T-cell (primary cell): ENCODE measurements at places on chromosomes 11 and 22.

DNA sequence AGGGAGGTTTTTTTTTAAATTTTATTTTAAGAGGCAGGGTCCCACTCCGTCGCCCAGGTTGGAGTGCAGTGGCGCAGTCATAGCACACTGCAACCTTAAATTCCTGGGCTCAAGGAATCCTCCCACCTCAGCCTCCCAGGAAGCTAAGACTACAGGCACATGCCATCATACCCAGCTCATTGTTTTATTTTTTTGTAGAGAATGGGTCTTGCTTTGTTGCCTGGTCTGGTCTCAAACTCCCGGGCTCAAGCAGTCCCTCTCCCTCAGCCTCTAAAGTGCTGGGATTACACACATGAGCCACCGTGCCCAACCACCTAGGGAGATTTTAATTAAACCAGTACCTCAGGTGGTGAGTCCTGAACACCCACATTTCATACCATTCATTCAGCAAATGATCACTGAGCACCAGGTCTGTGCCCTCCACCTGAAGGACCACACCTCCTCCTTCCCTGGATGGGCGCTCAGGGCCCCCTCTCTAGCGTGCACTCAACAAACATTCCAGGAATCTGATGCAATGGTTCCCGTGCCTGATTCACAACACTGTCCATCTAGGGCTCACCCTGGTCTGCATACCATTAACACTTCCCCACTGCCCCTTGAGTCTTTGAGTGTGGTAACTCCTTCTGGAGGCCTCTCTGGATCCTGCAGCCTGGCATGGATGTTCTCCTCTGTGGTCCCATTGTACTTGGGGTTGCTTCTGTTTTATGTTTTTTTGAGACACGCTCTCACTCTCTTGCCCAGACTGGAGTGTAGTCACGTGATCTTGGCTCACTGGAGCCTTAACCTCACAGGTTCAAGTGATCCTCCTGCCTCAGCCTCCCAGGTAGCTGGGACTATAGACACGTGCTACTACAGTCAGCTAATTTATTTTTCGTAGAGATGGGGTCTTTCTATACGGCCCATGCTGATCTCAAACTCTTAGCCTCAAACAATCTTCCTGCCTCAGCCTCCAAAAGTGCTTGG is 9.6 kb upstream of the MYH9 start:
- DNase-seq: no peak
- H3K36me3 ChIP-seq: no peaks in the 10 kb centered on the region
- H3K27me3 ChIP-seq: no peaks in the 10 kb centered on the region
- H3K27ac ChIP-seq: no peak overlapping the region

DNA sequence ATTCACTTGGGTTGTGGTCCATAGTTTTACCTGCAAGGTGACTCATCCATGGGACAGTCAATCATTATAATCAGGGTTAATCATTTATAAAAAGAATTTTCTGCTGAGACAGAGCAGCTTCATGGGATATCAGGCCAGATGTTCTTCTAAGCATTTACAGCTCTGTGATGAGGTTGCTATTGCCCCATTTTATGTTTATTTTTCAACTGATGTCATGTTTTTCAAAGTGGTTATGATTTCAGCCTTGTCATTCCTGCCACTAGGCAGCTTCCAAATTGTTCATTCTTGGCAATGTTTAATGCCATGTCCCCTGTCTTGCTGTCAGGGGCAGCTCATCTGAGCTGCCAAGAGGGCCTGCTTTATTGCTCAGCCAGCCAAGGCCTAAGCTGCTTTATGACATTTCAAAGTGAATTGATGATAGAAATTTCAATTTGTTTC is 35.9 kb upstream of the ZBED5 start:
- DNase-seq: no peak
- no peaks in the 10 kb centered on the region for H3K27me3 ChIP-seq
- no peak overlapping the region for H3K27ac ChIP-seq
- H3K4me1 ChIP-seq: no peaks in the 10 kb centered on the region
- no peaks in the 10 kb centered on the region for H3K36me3 ChIP-seq

DNA sequence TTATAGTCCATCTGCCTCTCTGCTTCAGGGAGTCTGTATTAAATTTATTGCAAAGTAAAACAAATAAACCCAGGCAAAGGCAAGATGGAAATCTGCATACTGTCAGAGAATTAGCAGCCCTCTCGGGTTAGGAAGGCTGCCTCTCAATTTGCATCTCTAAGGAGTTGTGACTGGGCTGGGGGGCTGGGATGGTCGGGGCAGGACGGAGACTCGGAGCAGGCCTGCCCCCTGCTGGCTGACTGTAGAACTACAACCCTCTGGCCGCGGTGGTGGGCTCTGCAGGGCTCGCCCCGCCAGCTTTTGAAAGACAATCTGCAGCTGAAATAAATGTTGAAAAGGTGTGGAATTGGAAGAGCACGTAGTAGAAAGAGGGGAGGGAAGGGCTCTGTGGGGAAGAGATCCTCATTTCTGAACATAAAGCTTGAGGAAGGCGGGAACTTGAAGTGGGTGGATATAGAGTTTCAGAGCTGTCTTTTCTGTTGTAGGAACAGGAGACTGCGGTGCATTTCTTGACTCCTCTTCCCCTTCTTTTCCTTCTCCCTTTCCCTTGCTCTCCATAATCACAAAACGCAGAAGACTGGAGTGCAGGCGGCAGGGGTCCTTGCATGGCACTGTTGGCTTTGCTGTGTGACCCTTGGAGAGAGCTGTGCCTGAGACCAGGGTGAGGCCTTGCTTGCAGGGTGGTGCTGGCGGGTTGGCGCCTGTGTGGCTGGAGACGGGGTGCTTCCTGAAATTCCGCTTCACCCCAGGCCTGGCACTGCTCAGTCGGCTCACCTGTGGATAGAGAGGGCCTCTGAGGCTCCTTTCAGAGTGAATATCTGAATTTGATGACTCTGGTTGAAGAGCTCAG is 22.6 kb upstream of the PKNOX2 start:
- no peak overlapping the region for H3K4me3 ChIP-seq
- no peak overlapping the region for H3K27ac ChIP-seq
- no peak for DNase-seq
- H3K27me3 ChIP-seq: peaks cover 9% of the 10 kb centered on the region
- no peaks in the 10 kb centered on the region for H3K36me3 ChIP-seq
- no peaks in the 10 kb centered on the region for H3K4me1 ChIP-seq

DNA sequence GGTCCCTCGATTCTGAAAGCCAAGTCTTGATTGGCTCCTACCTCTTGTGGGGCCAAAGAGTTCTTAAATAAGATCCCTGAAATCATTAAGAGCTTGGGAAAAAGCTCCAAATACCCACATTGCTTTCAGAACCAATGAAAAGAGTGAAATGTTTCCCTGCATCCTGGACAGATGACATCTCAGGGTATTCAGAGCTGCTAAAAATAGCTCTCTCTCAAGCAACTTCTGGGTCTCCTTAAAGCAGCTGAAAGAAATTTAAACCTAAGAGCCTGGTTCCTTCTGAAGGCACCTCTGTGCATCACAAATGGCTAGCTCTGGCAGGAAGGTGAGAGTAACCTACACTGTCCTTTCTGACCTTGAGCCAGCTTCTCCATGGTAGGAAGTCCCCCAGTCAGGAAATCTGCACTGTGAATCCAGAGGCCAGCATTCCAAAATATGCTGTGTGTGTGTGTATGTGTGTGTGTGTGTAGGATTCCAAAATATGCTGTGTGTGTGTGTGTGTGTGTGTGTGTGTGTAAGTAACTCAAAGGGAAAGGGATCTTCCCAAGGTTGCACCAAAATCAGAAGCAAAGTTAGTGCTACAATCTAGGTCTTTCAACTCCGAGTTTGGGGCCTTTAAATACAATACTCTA is 50.1 kb downstream of the RELT start:
- H3K27ac ChIP-seq: no peak overlapping the region
- H3K36me3 ChIP-seq: peaks cover 3% of the 10 kb centered on the region
- DNase-seq: no peak

DNA sequence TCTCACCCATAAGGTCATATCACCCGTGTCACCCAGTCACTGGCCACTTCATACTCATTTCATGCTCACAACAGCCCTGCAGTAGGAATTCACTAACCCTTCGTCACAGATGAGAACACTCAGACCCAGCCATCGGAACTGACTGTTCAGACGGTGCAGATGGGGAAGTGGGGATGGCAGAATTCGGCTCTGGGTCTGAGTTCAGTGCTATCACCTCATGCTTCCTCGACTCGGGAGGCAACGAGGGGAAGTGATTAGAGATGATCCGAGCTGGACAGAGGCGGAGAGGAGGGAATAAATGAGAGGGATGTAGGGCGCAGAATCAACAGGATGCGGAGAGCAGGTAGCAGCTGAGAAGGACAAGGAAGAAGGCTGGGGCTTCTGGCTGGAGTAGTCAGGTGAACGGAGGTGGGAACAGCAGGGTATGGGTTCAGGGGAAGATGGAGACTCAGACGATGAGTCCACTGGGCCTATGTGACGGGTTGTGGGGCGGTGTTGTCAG is 4.7 kb downstream of the B3GNT6 start:
- H3K4me1 ChIP-seq: no peaks in the 10 kb centered on the region
- H3K4me3 ChIP-seq: no peak overlapping the region
- H3K36me3 ChIP-seq: no peaks in the 10 kb centered on the region
- peaks cover 3% of the 10 kb centered on the region for H3K27me3 ChIP-seq
- no peak for DNase-seq

GRCh38 chr11:25733777-25734176 is 598.2 kb upstream of the ANO3 start:
- H3K27me3 ChIP-seq: no peaks in the 10 kb centered on the region
- H3K27ac ChIP-seq: no peak overlapping the region
- no peaks in the 10 kb centered on the region for H3K4me1 ChIP-seq

- no peaks in the 10 kb centered on the region for H3K4me1 ChIP-seq
- DNase-seq: no peak
- no peaks in the 10 kb centered on the region for H3K36me3 ChIP-seq
- no peak overlapping the region for H3K4me3 ChIP-seq
- H3K27ac ChIP-seq: no peak overlapping the region
Observed at GRCh38 chr11:34665077-34665835, 44.4 kb downstream of the EHF start.

DNA sequence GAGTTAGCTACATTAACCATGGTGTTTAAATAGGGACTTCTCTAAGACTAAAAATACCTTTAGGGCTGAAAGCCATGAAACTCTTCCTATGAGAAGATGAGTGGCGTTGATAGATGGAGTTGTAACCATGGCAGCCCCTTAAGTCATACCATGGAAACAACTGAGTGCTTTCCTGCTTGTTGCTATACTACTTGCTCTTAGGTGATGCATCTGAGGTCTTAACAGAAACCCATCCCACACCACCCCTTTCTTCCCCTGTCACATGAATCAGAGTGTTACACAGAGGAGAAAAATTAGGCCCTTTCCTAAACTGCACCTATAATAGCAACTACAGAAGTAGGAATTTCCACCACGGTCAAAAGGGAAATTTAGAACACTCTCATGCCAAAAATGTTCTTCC is 64.3 kb upstream of the ZC3H12C start:
- no peak for DNase-seq
- no peak overlapping the region for H3K27ac ChIP-seq
- H3K4me1 ChIP-seq: no peaks in the 10 kb centered on the region
- no peak overlapping the region for H3K4me3 ChIP-seq

GRCh38 chr11:122772945-122773344 is 65.4 kb upstream of the CRTAM start:
- H3K4me3 ChIP-seq: no peak overlapping the region
- no peaks in the 10 kb centered on the region for H3K4me1 ChIP-seq
- H3K27ac ChIP-seq: no peak overlapping the region
- no peak for DNase-seq
- H3K36me3 ChIP-seq: peaks cover 7% of the 10 kb centered on the region

GRCh38 chr11:96145163-96145585 is 197.8 kb downstream of the MAML2 start:
- no peak overlapping the region for H3K4me3 ChIP-seq
- peaks cover 10% of the 10 kb centered on the region for H3K4me1 ChIP-seq
- no peak overlapping the region for H3K27ac ChIP-seq
- DNase-seq: no peak
- H3K27me3 ChIP-seq: no peaks in the 10 kb centered on the region

DNA sequence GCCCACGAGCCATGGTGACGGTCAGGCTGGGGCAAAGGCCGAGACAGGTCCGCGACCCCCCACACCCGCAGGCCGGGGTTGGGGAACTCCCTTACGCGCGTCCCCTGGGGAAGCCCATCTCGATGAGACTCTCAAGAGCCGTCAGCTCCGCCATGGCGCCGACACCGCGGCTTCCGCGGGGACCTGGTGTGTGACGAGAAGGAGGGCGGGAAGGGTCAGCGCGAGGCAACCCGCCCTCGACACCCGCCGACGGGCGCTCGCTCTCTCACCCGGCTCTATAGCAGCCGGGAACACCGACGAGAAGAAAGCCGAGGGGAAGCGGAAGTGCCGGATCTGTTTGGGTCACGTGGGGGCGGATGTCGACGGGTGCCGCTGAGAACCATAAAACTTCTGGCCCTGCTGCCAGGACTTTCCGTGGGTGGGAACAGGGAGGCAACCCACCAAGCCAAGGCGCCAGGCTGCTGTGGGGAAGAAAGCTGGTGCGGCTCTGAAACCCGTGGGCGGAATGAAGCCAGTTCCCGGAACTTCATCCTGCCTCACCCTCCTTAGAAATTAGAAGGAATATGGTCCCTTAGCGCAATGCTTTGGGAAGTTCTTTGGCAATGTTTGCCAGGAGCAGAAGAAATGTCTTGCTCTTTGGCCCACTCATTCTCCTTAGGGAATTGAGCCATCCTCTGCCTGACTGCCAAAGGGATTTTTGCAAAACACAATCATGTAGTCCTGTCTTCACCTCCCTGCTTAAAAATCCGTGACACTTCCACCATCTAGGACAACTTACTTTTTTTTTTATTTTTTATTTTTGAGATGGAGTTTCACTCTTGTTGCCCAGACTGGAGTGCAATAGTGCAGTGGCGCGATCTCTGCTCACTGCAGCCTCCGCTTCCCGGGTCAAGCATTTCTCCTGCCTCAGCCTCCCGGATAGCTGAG is at the start of gene UBXN1:
TSS of gene UBXN1 (minus strand) at position 304 of the 927 bp plus-strand sequence. CDS start at position 154, 150 bp downstream.
- peak within 1 kb of the TSS; percentile 91 for H3K27ac ChIP-seq
- H3K4me3 ChIP-seq: peak within 1 kb of the TSS; percentile 95
- no peaks in the 10 kb centered on the region for H3K36me3 ChIP-seq
- H3K27me3 ChIP-seq: no peaks in the 10 kb centered on the region
- peak; percentile 75 for DNase-seq

DNA sequence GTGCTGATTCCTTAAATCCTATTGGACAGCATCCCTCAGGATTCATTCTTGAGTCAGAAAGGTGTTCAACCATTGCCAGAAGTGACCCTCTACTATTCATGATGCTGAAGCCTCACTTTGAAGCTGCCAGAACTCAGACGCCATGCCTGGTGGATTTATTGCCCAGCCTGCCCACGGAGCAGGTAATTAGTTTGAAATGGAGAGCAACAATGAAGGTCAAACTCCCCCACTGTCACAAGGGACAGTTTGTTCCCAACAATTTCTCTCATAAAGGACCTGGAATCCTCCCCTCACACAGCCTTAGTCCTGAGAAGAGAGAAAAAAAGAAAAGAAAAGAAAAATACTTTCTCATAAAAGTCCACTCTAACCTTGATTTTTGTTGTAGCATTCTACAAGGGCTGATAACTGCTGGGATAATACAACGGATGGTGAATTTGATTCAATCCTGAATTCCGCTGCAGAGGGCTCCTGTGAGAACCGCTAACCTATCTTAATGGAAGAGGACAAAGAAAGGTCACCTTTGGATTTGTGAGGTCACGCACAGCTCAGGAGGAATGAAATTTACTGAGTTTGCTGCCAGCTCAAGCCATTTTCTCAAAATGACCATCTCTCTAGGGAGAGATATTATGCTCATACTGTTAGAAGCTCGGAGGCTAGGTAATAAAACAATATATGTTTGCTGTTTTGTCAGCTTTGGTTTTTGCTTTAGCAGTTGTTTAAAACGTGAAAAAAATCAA is 161.6 kb upstream of the SYN3 start:
- H3K27ac ChIP-seq: no peak overlapping the region
- DNase-seq: no peak
- H3K27me3 ChIP-seq: peaks cover 3% of the 10 kb centered on the region
- no peaks in the 10 kb centered on the region for H3K36me3 ChIP-seq
- no peaks in the 10 kb centered on the region for H3K4me1 ChIP-seq
- H3K4me3 ChIP-seq: no peak overlapping the region
